Ovary (tissue), 10 donors: ENCODE measurements at places on chromosomes 5 and 9.

- no peak for DNase-seq
Measured at GRCh38 chr5:172926796-172927195, 32.4 kb upstream of the RPL26L1 start.

GRCh38 chr5:157049605-157050004 is 9.3 kb downstream of the HAVCR1 start:
- DNase-seq, result no peak

- no peak for DNase-seq
Measured at GRCh38 chr5:139882961-139883539, 87.4 kb downstream of the PSD2 start.

GRCh38 chr5:135134691-135135381 is 100.8 kb upstream of the PITX1 start:
- no peak for DNase-seq

DNA sequence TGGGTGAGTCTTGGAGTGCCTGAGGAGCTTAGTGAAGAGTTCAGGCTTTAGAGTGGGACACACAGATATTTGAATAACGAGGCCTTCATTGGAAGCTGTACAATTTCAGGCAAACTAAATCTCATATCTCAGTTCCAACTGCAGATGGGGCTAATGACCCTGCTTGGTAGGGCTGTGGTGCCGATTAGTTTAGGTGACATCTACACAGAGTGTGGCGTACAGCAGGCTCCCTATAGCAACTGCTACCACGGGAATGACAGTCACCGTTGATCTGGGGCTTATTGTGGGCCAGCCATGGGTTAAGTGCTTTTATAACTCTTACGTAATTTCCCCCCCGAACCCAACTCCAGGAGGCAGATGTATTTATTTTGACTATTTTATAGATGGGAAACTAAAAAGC is 70.8 kb downstream of the FAT2 start:
- no peak for DNase-seq

DNA sequence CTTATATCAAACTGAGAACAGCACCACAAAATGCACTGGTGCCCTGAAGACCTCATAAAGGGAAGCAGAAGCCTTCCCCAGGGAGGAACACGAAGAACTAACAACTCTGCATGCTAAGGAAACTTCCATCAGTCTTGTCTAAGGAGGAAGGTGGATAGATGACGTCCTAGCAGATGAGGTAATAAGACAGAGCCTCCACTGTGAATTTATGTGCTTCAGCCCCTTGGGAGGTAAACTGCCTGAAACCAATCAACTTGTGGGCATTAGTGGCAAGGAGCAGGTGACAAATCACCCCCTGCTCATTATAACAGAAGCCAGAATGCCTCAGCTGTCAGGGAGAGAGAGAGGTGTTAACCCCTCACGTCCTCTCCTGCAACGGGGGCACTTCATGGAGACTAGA is 48.9 kb upstream of the SPIN1 start:
- DNase-seq, result no peak

- no peak for DNase-seq
Measured at GRCh38 chr5:134581241-134581981, 51.2 kb downstream of the SAR1B start.

DNA sequence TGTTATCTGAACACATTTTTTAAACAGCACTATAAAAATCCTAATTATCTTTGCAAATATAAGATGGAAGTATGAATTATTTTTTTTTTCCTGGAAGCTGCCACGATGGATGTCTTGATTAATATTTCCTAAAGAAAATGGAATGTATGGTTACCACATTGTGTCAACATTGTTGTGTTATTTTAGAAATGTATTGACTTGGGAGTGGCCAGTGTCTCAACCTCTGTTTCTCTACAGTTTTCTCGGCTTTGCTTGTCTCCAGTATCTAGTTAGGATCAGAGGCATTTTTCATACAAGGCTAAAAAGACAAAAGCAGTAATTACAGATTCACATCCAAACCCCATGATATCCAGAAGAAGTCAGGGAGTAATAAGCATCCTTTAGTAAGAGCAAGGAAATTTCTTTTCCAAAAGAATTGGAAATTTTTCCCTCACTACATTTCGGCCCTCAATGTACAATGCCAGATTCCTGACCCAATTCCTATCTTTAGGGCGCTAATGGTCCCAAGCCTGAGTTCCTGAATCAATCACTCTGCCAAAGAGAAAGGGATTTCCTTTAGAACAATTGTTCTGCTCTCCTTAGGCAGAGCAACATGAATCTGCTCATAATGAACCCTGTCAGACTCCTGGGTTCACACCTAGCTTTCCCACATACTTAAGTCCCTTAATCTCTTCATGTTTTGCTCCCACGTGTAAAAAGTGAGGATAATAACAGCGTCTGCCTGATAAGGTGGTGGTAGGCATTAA is 111.7 kb downstream of the EDIL3 start:
- no peak for DNase-seq
